ENCODE measurements at places on chromosomes 11 and 22. TPM values are rescaled to one million over a fixed set of nuclear protein-coding genes. Genes with fewer than 3 reads are reported as not detected.

FOSL1 gene
- 33.7 TPM for total RNA-seq

MS4A7 gene
- not detected for total RNA-seq

TRPM5 gene
- not detected for total RNA-seq

DDX25 gene
- total RNA-seq = 7.4 TPM

SLN gene
- not detected for total RNA-seq

MMP27 gene
- not detected for total RNA-seq

MUC5B gene
- total RNA-seq = 0.02 TPM

FERMT3 gene
- total RNA-seq = 6.6 TPM

EXPH5 gene
- total RNA-seq = 3.1 TPM

PHLDB1 gene
- 55.7 TPM for total RNA-seq

DNA sequence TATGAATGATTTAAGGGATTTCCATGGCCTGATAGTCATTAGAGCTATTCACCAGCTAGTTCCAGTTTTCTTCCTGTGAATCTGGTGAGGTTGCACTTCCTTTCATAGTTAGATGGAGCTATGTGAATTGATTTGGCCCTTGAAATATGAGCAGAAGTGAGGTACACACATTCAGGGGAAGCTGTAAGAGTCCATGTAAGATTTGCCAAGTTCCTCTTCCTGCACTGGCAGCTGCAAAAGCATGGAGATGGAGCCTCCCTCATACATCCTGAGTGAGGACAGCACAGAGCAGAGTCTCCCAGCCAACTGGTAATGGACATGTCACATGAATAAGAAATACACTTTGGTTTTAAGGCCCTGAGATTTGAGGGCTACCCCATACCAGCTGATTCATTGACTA is 111.7 kb downstream of the CD44 start:
- no peak for DNase-seq

- peak; percentile 33 for DNase-seq
These were observed 21.7 kb upstream of the PICK1 start for GRCh38 chr22:38035530-38035885.

GRCh38 chr11:22543261-22543660 is 82.4 kb downstream of the FANCF start:
- no peak for DNase-seq

GRCh38 chr22:45268958-45269844 is 15.5 kb upstream of the UPK3A start:
- peak; percentile 86 for DNase-seq

DNA sequence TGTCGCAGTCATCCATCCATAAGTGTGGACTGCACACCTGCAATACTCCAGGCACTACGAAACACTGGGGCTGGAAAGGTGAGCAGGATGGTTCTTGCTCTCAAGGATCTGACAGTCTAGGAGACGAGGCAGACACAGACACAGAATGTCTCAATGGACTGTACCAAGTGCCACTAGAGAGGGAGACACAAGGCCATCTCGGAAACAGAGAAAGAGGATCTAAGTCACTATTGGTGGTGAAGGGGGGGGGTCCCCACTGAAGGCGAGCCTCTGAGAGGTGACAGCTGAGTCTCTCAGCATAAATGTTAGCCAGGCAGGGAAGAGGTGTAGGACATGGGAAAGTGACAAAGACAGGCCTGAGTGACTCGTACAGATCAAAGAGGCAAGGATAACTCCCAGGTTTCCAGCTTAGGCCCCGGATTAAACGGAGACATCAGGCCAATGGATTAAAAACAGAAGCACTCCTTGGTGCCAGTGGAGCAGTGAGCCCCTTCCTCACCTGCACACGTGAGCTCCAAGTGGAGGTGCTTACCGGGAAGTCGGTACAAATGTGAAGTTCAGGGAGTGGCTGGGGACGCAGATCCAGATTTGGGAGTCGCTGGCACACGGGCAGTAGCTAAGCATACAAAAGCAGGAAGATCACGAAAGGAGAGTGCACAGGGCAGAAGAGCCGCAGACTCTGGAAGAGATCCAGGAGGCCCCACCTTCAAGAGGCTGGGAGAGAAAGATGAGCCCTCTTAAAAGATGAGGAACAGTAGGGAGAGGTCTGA is 117.2 kb downstream of the MICAL3 start:
- DNase-seq = no peak

GRCh38 chr11:16795146-16795545 is 56.7 kb downstream of the C11orf58 start:
- no peak for DNase-seq

DNA sequence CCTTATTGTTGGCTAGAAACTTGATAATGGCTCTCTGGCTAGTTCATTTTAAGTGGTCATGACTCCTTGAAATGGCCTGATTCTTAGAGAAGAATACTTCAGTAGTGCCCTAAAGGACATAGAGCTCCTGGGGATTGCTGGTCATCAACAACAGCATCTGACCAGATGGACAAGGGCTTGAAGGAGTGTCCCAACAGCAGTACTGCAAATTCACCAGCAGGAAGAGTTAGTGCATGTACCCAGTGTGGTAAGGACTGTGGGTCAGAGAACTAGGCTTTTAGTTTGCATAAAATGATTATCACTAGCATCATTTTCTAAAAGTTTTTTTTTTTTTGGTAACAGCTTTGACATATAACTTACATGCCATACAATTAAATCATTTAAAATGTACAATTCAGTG is 39.5 kb upstream of the CUL5 start:
- peak; percentile 36 for DNase-seq

GRCh38 chr11:56932572-56933220 is 56.0 kb upstream of the OR5AK2 start:
- DNase-seq = no peak

GRCh38 chr22:18077639-18078328 is at the start of gene PEX26:
TSS of gene PEX26 (plus strand) at chr22:18077990. CDS start at chr22:18078377, 387 bp downstream.
- peak; percentile 95 for DNase-seq

GRCh38 chr11:95095858-95096587 is 6.4 kb downstream of the ENDOD1 start:
- no peak for DNase-seq

DNA sequence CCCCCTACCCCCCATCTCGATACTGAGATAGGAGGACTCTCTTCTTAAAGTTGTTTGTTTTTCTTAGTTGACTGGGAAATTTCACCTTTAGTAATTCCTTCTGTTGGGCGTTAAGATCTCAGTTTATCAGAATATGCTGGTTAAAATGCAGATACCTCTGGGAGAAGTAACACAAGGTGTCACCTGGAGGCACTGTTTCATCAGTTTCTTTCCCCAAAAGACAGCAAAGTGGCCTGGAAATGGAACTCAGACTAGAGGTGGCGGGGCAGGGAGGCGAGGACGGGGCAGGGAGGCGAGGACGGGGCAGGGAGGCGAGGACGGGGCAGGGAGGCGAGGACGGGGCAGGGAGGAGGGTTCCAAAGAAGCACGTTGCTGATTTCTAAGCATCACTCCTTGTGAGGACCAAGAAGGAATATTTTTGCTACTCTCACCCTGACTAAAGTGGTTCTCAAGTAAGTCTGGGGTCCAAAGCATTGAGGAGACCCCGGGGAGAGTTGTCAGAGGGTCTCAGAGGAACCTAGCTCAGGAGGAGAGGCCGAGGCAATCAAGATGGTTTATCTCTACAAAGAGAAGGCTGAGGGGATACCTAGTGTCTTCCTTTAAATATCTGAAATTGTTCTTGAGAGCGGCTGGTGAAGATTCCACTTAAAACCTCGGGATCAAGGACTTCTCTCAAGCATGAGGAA is 147.0 kb upstream of the B3GAT1 start:
- no peak for DNase-seq

DNA sequence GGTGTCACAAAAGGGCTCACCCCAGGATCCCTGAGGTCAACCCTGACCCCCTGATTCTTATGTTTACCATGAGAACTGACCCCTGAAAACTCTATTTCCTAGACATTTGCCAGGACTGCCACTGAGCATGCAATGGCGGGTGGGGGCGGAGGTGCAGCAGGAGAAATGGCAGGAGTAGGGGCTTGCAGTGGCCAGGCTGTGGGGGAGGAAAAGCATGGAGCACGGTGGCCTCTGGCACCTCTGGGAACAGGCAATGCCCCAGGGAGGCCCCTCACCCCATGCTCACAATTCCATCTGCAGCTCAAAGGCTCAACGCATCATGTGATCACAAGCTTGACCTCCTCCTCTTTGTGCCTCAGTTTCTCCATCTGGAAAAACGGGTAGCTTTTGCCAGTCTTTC is 46.5 kb upstream of the FGF3 start:
- peak; percentile 13 for DNase-seq

GRCh38 chr22:47111626-47112581 is 349.5 kb downstream of the TBC1D22A start:
- DNase-seq = peak; percentile 18

GRCh38 chr22:31104869-31105268 is 2.5 kb downstream of the SELENOM start:
- peak; percentile 90 for DNase-seq

GRCh38 chr11:131695889-131696429 is 325.5 kb downstream of the NTM start:
- no peak for DNase-seq

DNA sequence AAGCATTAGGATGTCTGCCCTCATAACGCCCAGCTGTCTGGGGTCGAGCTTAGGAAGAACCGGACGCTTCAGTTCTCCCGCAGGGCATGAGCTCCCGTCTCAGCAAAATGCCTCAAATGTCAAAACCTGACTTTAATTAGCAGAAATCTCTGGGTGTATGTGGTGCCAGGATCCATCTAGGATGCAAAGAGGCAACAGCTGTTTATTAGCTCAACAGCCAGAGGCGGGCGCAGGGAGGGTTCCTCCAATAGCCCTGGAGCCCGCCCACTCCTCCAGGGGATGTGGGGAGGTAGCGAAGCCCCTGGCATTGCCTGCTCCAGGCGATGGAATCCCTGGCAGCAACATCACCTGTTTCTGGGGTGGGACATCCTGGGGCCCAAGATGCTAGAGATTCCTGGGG is 39.4 kb upstream of the RTL6 start:
- no peak for DNase-seq

- no peak for DNase-seq
These were observed 115.8 kb upstream of the PITPNB start for GRCh38 chr22:28034760-28035401.

GRCh38 chr11:131985846-131986301 is 615.5 kb downstream of the NTM start:
- no peak for DNase-seq

DNA sequence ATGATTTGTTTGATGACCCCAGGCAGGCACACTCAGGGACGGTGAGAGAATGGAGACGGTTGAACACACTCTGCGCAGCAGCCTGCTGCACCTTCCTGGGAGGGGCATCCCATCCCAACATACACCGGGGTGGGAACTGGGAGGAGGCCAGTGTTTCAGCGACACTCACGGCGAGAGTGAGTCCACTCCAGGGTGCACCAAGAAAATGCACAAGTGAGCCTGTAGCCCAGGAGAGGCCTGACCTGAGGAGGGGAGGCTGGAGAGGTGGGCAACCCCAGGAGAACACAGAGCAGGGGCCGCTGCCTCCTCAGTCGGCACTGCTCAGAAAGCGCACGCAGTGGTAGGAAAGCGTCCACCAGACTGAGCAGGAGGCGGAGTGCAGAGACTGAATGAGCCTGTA is 54.5 kb downstream of the IGF2 start:
- no peak for DNase-seq

DNA sequence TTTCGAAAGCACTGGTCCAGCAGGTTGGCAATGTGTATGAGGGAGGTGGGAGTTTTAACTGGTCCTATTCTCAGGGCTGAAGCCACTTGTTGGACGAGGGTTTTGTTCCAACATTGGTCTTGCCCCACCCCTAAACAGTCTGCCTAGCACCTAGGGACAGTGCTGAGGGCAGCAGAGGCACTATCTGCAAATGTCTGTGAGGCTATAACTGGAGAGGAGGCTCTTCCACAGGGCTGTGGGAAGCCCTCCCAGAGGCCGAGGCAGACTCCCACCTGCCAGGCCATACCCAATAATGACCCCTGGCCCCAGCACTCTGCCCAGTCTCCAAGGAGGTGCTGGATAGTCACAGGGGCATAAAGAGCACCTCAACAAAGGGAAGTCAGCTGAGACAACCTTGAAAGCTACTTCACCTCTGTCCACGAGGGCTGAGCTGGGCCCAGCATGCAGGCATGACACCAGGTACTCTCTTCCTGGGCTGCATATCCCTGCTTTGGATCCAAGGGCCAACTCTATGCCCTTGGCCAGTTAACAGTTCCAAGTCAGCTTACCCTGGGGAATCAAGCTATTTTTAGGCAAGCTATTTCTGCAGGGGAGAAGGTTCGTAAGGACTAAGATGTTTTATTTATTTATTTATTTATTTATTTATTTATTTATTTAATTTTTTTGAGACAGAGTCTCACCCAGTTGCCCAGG is 40.2 kb upstream of the SLC25A1 start:
- no peak for DNase-seq

DNA sequence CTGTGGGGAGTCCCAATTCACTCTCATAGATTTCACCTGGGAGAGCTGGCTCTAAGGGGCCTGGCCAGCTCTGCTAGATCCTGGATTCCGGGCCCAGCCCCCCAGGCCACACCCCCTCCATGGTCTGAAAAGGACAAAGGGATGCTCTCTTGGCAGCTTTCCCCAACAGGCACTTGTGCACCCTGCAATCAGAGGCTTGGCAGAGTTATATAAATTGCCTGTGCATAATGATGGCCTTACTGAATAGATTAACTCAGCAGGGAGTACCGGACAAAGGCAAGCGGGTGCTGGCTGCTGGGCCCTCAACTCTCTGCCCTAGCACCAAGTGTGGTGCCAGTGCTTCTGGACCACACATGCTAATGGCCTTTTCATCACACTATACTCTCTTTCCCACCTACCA is 461.6 kb downstream of the BUD13 start:
- no peak for DNase-seq

DNA sequence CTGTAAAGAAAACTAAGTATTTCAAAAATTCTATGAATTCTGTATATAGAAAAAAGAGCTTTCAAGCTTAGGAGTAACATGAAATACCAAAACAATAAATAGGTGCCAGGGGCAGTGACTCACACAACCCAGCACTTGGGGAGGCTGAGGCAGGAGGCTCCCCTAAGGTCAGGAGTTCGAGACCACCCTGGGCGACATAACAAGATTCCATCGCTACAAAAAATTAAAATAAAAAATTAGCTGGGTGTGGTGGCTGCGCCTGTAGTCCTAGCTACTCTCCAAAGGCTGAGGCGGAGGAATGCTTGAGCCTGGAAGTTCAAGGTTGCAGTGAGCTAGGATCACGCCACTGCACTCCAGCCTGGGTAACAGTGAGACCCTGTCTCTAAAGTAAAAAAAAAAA is 21.5 kb downstream of the ZNF280B start:
- no peak for DNase-seq

DNA sequence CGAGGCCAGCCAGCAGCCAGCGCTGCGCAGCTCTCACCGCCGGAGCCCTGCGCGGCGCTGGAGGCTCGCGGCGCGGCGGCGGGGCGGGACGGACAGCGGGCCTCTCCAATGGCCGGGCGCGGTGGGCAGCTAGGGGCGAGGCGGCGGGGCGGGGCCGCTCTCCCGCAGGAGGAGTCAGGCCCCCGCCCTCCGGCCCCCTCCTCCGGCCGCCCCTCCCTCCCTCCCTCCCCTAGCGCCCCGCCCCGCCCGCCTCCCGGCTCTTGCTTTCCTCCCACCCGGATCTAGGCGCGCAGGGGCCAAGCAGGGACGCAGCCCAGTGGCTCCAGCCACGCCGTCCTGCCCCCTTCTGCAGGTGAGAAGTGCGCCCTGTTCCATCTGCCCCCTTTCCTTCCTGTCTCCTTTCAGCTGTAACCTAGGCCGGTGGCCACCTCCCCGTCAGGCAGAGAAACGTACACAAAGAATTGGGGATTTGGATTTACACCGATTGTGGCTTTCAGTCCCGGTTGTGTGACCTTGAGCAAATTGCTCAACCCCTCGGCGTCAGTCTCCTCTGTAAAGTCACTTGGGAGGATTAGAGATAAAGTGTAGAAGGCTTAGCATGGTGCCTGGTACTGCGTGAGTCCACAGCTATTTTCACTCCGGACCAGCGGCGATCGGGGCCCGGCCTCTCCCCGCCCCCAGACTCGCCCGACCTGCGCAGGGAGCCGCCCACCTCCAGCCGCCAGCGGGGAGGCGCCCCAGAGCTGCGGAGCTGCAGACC is at the start of gene FZD4:
Gene FZD4 (minus strand): TSS at position 35 of the 760 bp plus-strand sequence. CDS start 310 bp downstream, outside the sequence.
- DNase-seq = peak; percentile 90

Measured in H9 (cell line).